ENCODE measurements at places on chromosomes 2 and 18.

GRCh38 chr18:63850020-63850419 lies 37.5 kb upstream of the SERPINB2 start:
- peak; percentile 30 for DNase-seq

DNA sequence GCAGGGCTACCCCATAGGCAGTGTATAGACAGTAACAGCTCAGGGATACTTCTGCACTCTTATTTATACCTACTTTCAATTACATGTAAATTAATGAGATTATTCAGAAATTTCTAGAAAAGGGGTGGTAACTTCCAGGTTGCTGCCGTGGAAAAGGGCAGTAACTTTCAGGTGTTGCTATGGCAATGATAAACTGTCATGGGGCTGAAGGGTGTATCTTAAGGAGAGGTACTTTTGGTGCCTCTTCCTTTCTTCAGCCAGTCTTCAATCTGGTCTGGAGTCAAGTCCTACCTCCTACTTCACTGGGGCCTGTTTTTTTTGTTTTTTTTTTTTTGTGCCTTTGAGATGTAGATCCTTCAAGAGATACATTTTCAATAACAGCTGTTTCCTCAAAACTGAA lies 35.2 kb upstream of the DNAJC10 start:
- DNase-seq, result no peak

GRCh38 chr18:32381761-32382160 lies 88.9 kb downstream of the GAREM1 start:
- DNase-seq, result no peak

GRCh38 chr2:88053296-88053695 lies 2.3 kb downstream of the KRCC1 start:
- no peak for DNase-seq

- no peak for DNase-seq
Measured at GRCh38 chr2:6937157-6937556, 19.9 kb downstream of the RNF144A start.

DNA sequence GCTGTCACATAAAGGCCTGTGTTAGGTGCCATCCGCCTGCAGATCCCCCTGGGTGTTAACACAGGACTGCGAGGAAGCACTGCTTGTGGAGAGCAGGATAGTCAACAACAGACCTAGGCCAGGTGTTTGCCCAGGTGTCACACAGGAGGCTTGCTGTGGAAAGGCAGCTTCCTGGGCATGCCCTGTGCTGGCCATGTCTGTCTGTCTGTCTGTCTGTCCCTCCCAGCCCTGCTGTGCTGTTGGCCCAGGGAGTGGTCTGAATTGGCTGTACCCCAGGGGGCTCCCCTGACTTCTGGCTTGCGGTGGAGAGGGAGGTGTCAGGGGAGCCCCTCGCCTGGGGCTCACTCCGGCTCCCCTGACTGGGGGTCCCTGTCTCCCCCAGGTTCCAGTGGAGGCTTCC lies 53.2 kb downstream of the SH3BP4 start:
- DNase-seq, result no peak

GRCh38 chr2:45554073-45554741 lies 56.9 kb downstream of the SRBD1 start:
- no peak for DNase-seq

GRCh38 chr2:88265352-88266303 lies 95.5 kb downstream of the THNSL2 start:
- no peak for DNase-seq

DNA sequence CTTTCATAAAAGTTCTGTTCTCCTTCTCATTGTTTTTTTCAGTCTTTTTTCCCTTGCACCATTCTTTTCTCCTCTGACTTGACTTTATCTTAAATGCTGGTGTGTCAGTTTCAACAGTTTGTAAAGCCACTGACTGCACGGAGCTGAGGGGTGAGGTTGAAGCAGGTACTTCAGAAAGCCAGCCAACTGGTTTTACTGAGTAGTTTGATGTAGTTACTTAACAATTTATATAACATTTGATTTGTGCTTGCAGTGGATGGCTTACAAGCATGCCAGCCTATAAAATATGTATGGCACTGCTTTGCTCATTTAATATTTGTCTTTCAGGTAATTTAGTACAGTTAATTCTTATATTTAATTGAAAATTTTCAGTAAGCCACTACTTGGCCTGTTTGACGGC lies 55.4 kb downstream of the FAM171B start:
- no peak for DNase-seq

DNA sequence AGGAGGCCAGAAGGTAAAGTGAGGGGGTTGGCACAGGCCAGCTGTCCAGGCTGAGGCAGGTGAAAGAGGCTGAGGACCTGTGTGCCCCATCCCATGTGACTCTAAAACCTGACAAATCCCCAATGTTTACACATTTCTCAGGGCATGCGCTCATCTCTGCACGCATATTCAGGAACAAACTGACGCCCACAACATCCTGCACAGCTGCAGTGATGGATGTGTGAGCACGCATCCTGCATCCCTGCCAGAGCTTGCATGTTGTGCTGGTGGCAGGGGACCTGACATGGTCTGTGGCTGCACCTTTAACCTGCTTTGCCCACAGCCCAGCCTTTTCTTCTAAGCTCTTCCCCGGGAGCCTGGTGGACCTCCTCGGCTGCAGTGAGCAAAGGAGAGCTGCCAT lies 83.1 kb downstream of the FBXO15 start:
- no peak for DNase-seq

DNA sequence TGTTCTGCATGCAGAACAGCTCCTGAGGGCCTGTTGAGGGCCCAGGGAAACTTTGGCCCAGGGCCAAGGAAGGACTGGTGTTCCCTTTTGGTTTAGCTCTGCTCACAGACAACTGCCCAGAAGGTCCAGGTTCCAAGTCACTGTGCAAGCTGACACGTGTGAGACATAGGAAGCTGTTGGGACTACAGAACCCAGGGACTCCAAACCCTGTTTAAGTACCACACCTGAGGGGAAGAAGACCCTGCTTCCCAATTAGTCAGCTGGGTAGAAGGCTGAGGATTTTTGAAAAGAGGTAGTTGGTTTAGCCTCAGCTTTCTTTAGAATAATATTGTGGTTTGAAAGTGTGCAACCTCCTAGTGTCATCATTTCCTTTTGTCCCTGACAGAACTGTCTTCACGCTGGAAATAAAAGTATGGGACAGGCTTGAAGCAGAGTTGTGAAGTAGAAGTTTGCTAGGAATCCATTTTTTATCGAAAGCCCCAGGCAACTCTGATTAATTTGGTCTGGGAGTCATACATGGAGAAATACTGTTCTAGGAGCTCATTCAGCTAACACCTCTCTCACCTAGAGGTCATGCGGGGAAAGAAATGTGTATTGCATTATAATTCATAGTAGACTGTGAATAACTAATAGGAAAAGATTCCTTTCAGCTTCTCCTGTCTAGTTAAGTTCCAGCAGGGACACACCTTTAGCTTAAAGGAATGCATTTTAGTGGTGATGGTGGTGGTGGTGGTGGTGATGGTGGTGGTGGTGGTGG lies 19.9 kb upstream of the IL1RL1 start:
- DNase-seq, result peak; percentile 2

- no peak for DNase-seq
Measured at GRCh38 chr2:37656512-37657423, 14.7 kb downstream of the CDC42EP3 start.

DNA sequence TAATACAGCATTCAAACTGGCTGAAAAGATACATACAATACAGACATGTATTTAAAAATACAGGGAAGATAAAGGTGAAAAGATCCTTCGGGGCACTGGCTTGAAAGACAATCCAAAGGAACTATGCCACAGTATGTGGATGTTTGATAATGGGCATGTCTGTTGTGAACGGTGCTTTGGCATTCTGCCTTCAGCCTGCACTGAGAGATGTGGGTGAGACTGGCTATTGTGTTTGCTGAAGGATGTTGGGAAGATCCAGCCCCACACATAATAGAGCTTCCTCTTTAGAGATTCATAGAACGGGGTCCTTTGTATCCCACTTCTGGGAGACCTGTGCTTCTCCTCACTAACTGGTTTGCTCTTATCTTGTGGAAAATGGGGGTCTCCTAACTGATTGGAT lies 65.1 kb upstream of the CXCR4 start:
- no peak for DNase-seq

DNA sequence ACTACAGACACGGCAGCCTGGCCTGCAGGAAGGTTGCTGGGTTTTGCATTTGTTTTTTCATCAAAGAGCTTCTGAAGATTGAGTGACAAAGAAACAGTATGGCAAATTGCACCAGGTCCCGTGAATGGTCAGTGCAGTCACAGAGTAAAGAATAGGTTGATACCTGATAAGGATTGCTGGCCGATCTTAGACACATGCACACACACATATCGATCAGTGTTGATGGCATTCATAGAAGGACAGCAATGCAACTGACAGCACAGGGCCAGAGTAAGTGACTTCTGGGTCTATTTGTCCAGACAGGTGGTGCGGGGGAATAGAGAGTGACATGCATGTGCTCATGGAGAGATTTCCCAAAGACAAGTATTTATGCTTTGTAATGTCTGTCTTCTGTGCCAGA lies 42.8 kb downstream of the NRP2 start:
- DNase-seq, result no peak

DNA sequence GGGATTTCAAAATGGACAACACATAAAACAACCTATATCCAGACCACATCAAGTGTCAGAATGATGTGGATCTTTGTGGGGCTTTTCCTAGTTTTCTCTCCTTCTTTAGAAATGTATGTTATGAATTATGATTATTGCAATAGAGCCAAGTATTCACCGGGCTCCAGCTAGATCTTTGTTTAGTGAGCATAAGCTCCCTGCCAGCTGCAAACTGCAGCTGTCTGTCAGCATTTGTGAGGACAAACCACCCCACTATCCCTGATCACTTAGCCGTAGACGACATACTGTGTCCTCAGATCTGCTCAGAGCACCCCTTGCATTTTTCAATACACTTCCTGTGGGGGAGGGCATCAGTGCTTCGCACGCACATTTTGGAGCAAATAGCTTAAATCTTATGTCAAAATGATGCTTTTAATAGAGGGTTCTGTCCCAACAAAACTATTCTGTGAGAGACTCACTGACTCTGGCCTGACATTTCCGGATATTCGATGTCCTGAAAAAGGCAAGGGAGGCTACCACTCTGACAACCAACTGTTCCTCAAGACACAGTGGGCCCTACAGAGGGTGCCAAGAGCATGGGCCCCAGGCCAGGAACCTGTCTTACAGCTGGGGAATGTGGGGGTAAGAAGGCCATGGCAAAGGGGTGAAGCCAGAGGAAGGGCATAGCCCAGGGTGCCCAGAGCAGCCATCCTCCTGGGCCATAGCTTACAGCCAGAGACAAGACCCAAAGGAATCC lies 346.0 kb downstream of the ARHGAP15 start:
- DNase-seq, result no peak

DNA sequence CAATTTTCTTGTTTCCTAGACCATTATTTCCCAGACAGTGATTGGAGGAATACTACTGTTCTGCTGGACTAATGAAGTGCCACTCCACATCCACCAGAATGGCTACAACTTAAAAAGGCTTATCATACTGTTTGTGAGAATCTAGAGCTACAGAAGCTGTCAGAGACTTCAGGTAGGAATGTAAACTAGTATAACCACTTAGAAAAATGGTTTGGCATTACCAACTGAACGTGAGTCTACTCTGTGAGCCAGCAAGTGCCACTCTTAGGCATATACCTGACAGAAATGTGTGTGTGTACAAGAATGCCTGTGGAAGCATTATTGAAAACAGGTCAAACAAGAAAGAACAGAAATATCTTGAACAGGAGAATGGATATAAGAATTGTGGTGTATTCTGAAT lies 4.2 kb upstream of the SCN3A start:
- DNase-seq, result no peak

DNA sequence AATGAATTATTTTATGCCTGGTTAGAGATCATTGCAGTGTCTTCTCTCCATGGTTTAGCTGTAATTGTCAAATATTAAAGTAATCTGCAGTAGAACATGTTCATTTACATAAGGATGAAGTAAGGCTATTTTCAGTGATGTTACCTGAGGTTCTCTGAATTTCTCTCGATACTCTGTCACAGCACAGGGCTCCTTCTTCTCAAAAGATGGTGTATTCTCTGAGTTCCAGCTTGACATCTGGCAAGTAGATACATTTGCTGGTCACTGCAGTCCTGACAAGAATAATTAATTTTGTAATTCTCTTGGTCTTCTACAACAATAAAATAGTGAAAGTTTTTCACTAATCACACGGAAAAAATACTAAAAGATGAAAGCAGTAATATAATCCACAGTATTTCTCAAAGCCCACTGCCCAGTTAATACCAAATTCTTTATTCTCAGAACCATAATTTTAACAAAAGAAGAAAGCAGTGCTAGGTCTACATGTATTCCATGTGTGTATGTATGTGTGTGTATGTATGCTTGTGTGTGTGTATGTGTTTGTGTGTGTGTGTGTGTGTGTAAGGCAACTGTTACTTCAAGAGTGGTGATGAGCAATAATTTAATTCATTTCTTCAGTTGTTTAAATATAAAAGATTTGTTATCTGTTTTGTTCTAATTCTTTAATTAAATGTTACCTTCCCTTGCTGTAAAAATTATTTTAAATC lies 1165.5 kb upstream of the SLC39A10 start:
- no peak for DNase-seq
